Hematopoietic multipotent progenitor cell (in vitro differentiated cells): ENCODE measurements at places on chromosomes 1 and 21. TPM values are rescaled to one million over a fixed set of nuclear protein-coding genes. Genes with fewer than 3 reads are reported as not detected.

C1QB gene
- 0.27 TPM for total RNA-seq

CFHR2 gene
- not detected for total RNA-seq

ZNF670 gene
- total RNA-seq: 1.1 TPM

ASCL5 gene
- not detected for total RNA-seq

ATP1A4 gene
- total RNA-seq: under 0.01 TPM

CASQ1 gene
- not detected for total RNA-seq

SPTA1 gene
- 10.2 TPM for total RNA-seq

OR2W3 gene
- 45.8 TPM for total RNA-seq

THBS3 gene
- total RNA-seq: 72.4 TPM

CYP4A22 gene
- under 0.01 TPM for total RNA-seq

GUCA2B gene
- total RNA-seq: not detected
